CD4-positive, alpha-beta T cell (primary cell): ENCODE measurements at places on chromosomes 7 and 10.

DNA sequence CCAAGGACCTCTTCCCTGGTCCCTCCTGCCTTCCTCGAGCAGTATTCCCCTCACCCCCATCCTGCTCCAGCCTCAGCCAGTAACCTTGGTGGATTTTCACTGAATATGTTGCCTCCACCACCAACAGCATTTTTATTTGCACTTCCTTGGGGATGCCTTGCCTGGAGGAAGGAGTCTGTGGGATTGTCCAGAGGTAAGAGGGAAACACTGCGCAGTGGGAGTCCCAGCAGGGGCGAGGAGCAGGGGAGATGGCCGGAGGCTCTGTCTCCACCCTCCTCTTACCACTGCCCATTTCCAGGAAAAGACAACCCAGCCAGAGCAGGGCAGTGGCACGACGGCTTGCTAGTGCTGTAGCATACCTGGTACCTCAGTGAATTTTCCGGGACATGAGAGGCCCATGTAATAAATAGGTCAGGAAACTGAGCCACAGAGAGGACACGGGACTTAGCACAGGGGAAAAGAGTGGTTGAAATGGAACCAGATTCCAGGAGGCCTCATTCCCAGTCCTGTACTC, 388.2 kb upstream of the PODXL start:
- no peak for DNase-seq

DNA sequence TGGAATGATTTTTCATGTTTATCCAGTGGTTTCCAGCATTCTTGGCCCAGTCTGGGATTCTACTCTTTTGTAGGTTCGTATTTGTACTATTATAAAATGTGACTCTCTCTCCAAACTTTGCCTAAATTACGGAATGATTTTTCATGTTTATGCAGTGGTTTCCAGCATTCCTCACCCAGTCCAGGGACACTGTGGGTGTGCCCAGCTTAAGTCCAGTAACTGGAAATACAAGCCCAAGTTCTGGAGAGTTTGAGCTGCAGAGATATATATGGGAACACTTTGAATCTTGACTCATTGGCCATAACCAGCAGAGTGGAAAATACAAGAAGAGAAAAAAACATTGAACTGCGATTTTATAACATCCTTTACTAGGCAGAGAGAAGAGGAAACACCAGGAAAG, 5.9 kb upstream of the MAGI2 start:
- DNase-seq: no peak

DNA sequence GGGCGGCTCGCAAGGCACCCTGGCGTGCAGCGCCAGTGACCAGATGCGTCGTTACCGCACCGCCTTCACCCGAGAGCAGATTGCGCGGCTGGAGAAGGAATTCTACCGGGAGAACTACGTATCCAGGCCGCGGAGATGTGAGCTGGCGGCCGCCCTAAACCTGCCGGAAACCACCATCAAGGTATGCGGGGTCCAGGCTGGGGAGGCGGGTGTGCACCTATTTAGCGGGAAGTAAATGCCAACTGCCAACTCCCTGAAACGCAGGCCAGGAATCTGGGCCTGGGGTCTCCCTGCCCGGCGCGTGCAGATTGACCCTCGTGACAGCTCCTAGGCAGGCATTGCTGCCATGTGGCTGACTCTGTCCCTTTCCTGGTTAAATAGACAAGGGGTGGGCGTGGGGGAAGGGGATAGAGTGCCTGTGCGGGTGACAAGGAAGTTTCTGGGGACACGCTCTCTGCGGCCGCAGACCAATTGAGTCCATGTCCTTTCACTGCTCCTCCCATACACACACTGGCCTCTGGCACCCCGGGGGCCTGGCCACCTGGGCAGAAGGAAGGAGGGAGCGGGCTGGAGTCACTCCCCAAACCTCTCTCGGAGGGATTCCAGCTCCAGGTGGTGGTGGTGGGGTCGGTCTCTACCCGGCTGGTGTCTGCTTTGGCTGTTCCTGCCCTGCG, 2.7 kb downstream of the EVX1 start:
- no peak for DNase-seq

- DNase-seq: peak; percentile 63
These were observed 1.4 kb downstream of the MXI1 start for GRCh38 chr10:110208614-110209453.

DNA sequence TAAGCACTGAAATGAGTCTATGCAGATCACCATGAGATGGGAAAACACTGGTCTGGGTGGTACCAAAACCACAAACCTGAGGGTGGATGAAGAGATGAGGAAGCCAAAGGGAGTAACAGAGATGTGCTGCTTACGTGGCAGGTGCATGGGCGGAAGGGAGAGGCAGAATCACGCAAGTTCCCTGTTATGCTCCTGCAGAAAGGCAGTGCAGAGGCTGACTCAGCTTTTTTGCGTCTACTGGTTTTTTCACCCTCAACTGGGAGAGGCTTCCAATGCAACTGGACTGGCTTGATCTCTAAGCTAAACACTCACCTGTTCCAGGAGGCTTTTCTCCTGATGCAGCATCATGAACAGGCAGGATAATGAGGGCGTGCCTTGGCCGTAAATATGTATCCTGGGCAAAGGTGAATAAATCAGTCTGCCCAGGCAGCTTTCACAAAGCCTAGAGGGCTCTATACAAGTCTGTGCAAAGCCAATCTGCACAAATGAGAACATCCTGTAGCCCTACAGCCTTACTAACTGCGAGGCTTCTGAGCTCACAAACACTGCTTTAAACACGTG, 95.4 kb upstream of the AFAP1L2 start:
- DNase-seq: no peak

- DNase-seq: no peak
These were observed 56.0 kb downstream of the CAMK2B start for GRCh38 chr7:44269417-44269816.

GRCh38 chr10:45624724-45625123, 47.8 kb downstream of the ZFAND4 start:
- DNase-seq: no peak

DNA sequence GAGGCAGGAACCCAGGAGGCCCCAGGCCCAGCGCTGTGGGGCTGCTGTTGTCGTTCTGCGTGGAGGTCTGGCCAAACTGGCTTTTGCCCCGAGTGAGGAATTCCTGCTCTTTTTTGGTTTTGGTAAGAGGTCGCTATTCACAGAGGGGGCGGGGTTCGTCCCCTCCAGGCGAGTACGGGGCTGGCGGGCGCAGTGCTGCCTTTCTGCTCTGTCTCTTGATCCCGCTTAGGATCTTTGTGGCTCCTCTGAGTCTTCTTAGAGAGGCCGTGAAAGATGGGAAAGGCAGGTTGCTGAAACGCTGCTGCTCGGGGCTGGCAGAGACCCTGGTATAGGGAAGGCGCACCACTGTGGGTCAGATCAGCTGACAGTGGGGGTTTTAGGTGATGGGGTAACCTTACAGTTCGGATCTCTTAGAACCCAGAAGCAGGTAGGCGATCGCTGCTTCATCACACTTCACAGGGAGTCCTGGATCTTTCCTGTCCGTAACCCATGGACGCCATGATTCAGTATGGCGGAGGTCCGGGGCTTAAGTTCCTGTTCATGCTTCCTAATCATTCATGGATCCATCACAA, 136.7 kb downstream of the KIF20B start:
- DNase-seq: no peak

DNA sequence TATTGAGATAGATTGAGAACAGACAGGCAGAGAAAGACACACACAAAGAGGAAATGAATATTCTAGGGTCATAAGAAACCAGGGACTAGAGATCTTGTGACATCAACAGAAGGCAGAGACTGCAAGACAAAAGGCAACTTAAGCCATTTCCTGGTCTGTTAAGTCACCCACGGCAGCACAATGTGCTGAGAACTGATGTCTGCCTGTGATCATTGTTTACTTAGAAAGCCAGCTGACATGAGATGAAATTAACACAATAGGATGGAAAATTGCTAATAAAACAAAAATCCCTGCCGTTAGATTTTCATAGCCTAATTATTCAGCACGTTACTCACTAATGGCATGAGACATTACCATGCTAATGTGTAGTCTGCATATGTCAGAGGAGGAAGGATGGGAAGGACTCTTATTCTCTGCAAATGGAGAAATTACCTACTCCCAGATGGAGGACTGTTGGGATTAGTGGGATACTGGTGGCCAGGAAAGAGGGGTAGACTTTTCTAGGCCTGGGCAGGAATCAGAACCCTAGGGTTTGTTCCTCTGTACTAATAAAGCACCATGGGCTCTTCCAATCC, 191.3 kb upstream of the PODXL start:
- DNase-seq: no peak

GRCh38 chr10:37728830-37729229, 128.6 kb downstream of the ZNF248 start:
- DNase-seq: no peak

DNA sequence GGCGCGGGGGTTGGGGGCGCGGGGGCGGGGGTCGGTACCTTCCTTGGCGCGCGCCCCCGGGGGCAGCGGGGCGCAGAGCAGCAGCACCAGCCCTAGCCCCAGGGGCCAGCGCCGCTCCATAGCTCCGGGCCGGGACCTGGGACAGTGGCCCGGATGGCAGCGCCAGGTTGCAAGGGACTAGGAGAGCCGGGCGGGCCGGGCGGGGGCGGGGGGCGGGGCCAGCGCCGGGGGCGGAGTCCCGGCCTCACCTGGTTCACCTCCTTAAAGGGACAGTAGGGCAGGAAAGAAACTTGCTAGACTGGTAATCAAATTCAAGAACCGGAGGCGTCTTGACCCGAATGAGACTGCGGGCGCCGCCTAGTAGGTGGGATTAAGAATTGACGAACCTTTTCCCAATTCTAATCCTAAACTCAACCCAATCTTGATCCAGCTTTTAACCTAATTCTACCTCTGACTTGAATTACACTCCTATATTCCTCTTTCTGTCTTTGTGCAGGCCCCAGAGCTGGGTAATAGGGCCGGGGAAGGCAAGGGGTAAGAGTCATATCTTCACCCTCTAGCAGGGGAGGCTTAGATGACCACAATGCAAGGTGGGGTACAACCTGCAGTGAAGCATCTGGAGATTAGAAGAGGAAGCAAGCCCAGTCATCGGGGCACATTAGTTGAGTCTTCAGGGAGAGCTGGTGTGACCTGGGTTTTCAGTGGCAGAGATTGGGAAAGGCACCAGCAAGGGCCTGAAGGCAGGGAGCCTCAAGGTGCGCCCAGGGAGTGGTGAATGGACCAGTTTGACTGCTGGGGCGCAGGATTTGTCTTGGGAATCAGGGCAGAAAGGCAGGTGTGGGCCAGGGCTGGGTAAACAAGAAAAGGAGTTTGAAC, at the start of gene EPHA1:
Gene EPHA1 (minus strand): TSS at position 171 of the 876 bp plus-strand sequence. CDS start 51 bp downstream, at position 120.
- peak; percentile 49 for DNase-seq

- no peak for DNase-seq
These were observed 15.1 kb upstream of the CYP3A5 start for GRCh38 chr7:99694912-99695304.

DNA sequence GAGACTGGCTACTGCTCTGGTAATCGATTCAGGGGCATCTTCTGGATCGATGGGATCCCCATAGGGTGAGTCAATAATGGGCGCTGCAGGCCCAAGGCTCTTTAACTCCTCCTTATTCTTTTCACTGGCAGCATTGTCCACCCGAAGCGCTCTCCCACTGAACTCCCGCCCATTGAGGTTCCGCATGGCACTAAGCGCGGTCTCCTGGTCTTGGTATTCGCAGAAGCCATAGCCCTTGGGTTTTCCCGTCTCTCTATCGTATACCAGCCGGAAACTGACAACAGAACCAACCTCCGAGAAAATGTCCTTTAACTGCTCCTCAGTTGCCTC, 285 bp downstream of the CSTF2T start:
- DNase-seq: no peak

DNA sequence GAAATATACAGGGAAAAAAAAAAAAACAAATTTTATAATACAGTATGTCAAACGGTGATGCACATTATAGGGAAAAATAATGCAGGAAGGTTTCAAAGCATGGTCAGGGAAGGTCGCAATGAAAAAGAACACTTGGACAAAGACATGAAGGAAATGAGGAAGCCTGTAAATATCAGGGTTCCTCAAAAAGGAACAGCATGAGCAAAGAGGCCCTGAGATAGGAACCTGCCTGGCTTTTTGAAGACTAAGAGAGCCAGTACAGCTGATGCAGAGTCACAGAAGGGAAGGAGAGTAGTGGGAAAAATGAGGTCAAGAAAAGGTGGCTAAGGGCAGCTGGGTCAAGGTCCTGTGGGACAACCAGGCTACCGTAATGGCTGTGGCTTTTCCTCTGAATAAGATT, 1.9 kb downstream of the VPS41 start:
- DNase-seq: no peak

DNA sequence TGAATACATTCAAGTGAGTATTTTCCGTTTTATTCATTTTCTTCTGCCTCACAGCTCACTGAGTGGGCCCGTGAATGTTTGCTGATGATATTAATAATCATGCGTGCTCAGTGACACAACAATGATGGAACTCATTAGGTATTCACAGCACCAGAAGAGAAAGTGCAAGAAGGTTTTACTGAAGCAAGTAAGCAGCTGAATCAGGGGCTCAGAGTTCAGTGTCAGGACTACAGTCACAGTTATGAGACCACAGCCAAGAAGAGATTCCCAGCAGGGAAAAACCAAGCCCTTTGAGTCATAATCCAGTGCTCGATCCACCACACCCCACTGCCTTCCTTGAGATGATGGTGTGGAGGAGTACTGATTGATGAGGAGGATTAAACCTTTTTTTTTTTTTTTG, 247.4 kb downstream of the KIAA1217 start:
- no peak for DNase-seq

DNA sequence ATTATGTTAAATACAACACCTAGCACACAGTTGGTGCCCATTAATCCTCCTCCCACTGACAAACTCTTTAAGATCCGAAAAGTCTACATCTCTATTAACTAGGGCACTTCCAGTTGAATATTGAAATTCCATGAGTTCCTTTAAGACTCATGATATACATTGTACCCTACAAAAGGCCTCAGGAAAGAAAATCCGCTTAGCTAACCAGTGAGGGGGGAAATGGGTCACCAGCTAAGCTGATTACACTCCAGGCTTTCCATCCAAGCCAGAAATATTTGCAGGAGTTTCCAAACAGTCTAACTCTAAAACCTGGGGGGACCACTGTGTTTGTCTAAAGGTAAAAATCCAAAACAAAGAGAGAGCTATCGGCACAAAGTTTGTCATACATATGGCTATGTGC, 1.3 kb upstream of the LRIT2 start:
- no peak for DNase-seq

- no peak for DNase-seq
These were observed 64.4 kb upstream of the CARD11 start for GRCh38 chr7:3107889-3108570.

- no peak for DNase-seq
These were observed 450.2 kb upstream of the MBL2 start for GRCh38 chr10:53222806-53223205.

DNA sequence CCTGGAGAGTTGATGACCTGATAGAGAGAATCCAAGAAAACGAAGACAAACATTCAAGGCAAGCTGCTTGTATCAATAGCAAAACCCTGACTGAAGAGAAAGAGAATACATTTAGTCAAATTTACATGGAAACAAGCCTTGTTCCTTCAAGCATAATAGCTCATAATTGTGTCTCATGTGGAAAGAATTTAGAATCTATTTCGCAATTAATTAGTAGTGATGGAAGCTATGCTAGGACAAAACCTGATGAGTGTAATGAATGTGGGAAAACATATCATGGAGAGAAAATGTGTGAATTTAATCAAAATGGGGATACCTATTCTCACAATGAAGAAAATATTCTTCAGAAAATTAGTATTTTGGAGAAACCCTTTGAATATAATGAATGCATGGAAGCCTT, 18.0 kb downstream of the RBAK start:
- DNase-seq: no peak
